Gastroesophageal sphincter (tissue), 4 donors: ENCODE measurements at places on chromosomes 5 and 9. TPM values are rescaled to one million over a fixed set of nuclear protein-coding genes. Genes with fewer than 3 reads are reported as not detected.

GRCh38 chr5:125326150-125326510 lies 579.7 kb upstream of the ZNF608 start:
- ATAC-seq, result no peak

DNA sequence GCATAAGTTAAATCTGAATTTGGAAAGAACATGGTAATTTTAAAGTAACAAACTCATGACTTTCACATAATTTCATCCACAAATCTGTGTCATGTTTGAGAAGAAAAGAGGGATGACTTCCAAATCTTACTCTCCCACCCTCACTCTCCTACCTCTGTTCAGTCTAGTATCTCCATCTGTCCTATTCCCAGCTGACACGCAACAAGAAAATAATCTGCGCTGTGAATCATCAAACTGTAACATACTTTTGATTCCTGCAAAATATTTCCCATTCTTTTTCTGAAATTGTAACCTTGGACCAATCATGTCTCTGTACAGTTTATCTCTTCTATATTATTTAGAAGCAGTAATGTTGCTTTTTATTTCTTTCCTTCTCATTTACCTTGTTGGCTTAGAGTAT lies 91.4 kb downstream of the SLC12A2 start:
- no peak for ATAC-seq

GRCh38 chr5:138789771-138790242 lies 36.6 kb downstream of the CTNNA1 start:
- no peak for ATAC-seq

DNA sequence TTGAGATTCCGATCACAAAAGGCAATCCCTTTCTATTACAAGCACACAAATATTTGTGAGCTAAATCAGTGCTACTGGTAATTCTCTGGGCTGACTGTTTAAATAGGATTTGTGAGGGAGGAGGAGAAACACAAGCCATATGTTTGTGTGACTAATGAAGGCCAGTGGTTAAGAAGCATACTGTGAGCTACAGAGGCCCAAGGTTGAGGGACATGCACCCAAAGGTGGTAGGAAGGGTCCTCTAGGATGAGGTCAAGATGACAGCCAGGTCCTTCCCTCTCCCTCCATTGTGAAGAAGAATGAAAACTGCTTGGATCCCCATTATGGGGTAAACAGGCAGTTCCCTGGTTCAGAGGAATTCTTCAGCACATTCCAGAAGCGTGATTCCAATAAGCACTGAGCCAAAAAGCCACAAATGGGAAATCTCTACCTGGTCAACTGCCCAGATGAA lies 83.9 kb downstream of the SPOCK1 start:
- ATAC-seq, result no peak

- no peak for ATAC-seq
These were observed 199.3 kb downstream of the SGCD start for GRCh38 chr5:156526081-156526925.

The UNC13B gene
- total RNA-seq, result 29.6 TPM

The TSSK1B gene
- total RNA-seq, result not detected

The BTNL8 gene
- not detected for total RNA-seq

The CREBRF gene
- 44.2 TPM for total RNA-seq
